ENCODE measurements at places on chromosomes 16 and 17. TPM values are rescaled to one million over a fixed set of nuclear protein-coding genes. Genes with fewer than 3 reads are reported as not detected.

Gene GSG1L
- total RNA-seq, result 0.21 TPM

Gene ZNF597
- total RNA-seq, result 3.3 TPM

Gene PIEZO1
- 200 TPM for total RNA-seq

Gene GPR139
- not detected for total RNA-seq

Gene MPRIP
- 342 TPM for total RNA-seq

Gene C17orf78
- not detected for total RNA-seq

Gene CCDC102A
- total RNA-seq, result 14.0 TPM

Gene RTN4RL1
- total RNA-seq, result 7.3 TPM

Gene TLCD3A
- 16.2 TPM for total RNA-seq

Gene MT1A
- total RNA-seq, result 1.1 TPM

Gene PLEKHH3
- 23.9 TPM for total RNA-seq

GRCh38 chr17:35265566-35266141 lies 22.8 kb downstream of the SLFN5 start:
- peak; percentile 64 for DNase-seq

GRCh38 chr16:28069971-28070794 lies 6.7 kb upstream of the GSG1L start:
- DNase-seq, result peak; percentile 42

- DNase-seq, result no peak
Measured at GRCh38 chr17:3747805-3748204, 24.1 kb downstream of the HASPIN start.

DNA sequence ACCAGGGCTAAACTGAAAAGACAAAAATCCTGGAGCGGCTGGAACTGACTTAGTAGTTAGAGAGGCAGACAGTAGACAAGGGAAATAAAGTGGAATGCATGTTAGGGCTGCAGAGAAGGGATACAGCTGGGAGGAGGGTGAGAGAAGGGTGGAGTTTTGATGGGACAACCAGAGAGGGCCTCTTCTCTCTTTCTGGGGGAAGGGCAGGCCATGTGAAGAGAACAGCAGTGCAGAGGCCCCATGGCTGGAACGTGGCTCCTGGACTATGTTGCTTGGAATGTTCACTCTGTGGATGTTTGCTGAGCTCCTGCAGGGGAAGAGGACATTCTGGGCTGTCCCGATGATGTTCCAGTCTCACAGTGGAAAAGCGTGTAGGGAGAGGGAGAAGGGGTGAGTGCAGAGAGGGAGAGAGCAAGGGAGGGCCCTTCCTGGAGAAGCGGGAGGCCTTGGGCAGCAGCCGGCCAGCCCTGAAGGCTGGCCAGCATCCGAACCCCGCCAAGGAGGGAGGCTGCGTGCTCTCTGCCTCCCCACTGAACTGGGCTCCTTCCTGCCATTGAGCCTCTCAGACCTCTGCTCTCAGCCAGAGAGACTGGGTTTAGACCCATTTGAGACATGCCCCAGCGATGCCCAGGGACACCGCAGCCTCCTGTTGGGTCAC lies 33.1 kb upstream of the GSE1 start:
- DNase-seq, result peak; percentile 71

DNA sequence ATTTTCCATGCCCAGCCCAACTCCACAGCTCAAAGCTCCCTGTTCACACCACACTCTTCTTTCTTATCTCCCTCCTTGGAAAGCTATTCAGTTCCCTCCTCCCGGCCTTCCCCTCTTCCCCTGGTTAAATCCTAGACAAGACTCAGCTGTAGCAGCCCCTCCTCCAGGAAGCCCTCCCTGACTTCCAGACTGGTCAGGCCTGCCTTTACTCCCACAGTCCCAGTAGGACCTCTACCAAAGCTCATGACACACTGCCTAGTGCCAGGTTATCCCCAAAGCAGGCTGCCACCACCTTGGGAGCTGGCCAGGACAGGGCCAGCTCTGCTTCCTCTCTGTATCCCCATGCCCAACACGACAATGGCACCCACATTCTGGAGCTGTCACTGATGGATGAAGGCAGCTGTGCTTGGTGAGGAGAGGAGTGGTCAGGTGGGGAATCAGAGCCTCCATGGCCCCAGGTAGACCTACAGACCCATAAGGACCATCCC lies 50.0 kb downstream of the BEAN1 start:
- DNase-seq, result no peak

DNA sequence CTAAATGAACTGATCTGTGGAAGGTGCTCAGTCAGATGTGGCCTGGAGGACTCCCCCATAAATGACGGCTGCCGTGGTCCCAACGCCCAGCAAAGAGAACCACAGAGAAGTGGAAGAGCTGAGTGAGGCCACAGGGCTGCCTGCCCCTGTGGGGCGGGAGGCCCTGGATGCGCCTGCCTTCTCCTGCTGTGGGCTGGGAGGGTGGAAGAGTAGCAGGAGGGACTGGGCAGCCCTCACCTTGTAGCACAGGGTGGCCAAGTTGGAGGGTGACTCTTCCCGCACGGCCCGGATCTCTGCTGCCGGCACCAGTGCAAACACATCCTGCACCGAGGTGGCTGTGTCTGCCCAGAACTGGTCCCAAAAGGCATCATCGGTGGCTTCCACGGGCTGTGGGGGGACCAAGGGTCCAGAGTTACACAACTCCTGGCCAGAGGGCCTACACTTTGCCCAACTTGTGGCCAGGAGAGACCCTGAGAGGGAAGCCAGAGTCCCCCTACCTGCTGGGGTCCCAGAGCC lies 8.3 kb downstream of the HID1 start:
- no peak for DNase-seq

DNA sequence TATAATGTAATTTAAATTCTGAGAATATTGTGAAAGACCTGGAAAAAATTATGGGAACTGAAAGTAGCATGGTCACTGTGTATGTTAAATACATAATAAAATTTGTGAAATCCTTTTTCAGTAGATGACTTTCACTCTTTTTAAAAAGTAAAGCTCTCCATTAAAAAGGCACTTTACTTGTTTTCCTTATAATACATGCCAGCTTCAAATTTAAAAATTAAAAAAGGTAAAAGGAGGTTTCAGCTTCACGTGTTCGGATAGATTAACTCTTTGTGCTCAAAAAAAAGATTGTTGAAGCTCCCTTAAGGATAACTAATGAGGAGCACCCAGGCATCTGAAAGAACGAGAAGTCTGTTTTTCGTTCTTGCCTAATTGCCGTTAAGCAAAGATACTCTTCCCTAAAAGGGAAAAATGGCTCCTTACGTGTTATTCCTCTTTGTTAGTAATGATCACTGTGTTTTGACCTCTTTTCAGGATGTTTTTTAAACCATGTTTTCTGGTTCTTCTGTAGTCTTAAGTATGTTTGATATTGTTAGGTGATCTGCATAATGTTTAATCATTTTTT lies 87.8 kb downstream of the TUBD1 start:
- no peak for DNase-seq

- DNase-seq, result no peak
Measured at GRCh38 chr16:9645911-9646310, 536.3 kb downstream of the GRIN2A start.

DNA sequence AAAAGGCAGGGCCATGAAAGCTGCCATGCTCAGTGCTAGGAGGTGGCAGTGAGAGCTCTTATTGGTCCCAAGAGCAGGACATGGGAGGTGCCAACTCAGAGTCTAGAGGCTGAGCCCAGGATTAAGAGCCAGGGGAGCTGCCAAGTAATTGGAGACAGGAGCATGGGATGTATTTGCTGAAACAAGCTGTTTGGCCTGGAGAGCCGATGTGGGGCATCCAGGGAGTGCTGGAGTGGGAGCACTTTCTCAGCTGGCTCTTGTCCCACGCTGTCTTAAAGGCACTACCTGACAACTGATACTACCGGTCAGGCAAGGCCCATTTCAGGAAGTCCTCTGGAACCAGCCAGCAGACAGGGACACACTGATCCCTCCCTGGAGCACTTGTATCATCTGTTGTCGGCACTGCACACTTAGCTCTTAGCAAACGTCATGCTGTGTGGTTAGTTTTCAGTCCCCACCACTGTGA lies 19.3 kb downstream of the ANKFN1 start:
- DNase-seq, result peak; percentile 28

DNA sequence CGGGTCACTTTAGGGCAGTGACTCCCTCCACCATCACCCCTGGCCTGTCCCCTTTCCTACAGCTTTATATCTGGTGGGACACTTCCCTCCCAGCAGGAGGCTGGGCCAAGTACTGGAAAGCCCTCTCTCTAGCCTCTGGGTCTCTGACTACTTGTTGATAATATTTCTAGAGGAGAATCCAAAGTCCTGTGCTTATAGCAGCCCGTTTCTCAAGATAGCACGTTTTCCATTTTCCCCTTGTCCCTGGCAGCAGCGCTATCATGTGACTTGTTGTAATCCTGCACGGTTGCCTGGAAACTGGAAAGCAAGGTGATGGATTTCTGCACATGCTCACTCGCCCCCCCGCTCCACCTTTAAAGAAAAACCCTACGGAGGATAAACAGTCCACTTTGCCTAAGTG lies 3.3 kb upstream of the AXIN2 start:
- peak; percentile 89 for DNase-seq

GRCh38 chr17:57259306-57259705 lies 3.0 kb downstream of the MSI2 start:
- no peak for DNase-seq

- DNase-seq, result no peak
Measured at GRCh38 chr16:2739625-2740430, 12.6 kb upstream of the SRRM2 start.

- DNase-seq, result no peak
Measured at GRCh38 chr17:56020369-56020768, 132.9 kb upstream of the ANKFN1 start.

DNA sequence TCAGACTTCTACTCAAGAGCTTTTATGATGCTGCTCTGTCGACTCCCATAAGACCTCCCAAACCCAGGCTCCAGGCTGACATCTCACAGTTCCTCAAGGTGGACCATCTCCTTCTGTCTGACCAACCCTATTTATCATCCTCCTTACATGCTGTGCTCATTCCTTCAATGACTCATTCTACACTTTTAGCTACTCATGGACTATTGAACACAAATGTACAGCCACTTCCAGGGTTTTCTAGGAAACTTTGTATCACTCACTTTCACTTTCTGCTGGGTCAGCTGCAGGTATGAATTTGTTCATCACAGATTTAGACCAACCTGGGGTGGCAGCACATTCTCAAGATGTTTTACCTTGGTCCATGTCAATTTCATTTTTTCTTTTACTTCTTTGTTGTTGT lies 162.4 kb upstream of the FAM20A start:
- no peak for DNase-seq

DNA sequence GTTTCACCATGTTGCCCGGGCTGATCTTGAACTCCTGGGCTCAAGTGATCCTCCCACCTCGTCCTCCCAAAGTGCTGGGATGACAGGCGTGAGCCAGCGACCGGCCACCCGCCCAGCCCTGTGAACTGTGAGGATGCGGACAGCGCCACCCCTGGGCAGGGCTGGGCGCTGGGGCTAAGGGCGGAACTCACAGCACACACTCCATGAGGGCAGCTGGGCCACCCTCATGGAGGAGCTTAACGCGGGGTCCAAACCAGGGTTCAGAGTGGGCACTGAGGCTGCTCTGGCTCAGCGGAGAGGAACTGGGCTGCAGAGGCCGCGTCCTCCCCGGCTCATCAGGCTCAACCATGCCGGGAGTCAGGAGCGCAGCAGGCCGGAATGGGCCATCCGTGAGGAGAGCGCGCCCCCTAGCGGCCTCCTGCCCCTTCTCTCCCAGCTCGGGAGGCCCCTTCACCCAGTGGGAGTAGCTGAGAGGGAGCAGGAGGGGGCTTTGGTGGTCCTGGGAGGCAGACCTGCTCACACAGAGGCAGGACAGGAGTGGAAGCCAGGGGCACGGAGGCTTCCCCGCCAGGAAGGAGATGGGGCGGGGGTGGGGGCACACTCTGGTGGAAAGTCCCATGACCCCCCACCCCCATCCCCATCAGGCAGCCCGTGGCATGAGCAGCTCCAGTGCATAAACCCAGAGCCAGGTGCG lies 13.8 kb downstream of the CORO7 start:
- peak; percentile 84 for DNase-seq

DNA sequence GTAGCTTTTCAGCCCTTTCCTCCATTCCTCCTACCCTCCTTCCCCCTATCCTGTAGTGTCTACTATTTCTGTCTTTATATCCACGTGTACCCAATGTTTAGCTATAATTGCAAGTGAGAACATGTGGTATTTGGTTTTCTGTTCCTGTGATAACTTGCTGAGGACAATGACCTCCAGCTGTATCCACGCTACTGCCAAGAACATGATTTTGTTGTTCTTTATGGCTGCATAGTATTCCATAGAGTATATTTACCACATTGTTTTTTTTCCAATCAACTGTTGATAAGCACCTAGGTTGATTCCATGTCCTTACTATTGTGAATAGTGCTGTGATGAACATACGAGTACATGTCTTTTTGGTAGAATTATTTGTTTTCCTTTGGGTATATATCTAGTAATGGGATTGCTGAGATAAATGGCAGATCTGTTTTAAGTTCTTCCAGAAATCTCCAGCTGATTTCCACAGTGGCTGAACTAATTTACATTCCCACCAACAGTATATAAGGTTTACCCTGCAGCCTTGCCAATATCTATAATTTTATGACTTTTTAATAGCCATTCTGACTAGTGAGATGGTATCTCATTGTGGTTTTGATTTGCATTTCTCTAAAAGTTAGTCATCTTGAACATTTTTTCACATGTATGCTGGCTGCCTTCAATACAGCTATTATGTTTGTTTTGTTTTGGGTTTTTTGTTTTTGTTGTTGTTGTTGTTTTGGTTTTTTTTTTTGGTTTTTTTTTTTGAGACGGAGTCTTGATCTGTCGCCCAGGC lies 10.9 kb upstream of the COPRS start:
- DNase-seq, result no peak

- DNase-seq, result no peak
Measured at GRCh38 chr16:46833460-46833800, 2.5 kb upstream of the C16orf87 start.

DNA sequence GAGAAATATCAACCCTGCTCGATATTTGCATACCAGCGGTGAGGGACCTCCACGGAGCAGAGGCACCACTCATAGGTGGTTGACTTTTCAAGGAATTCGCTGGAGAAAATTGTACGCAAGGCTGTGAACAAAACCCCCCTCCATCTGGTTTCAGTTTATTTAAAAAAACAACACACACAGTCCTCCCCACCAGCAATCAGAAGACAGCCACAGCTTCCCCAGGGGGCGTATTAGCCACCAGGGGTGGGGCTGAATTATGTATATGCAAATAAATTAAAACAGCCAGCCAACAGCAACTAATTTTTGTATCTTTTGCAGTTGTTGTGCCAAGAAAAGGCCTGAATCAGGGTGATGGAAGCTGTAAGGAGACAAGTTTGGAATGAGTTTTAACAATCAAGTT lies 5.9 kb upstream of the HSD11B2 start:
- no peak for DNase-seq

- no peak for DNase-seq
Measured at GRCh38 chr17:77838748-77839697, 119.5 kb upstream of the TNRC6C start.

GRCh38 chr17:38674749-38675615 lies at the start of gene EPOP:
Gene EPOP (minus strand): TSS chr17:38674957. CDS start chr17:38674495, 462 bp downstream.
- DNase-seq, result peak; percentile 88

DNA sequence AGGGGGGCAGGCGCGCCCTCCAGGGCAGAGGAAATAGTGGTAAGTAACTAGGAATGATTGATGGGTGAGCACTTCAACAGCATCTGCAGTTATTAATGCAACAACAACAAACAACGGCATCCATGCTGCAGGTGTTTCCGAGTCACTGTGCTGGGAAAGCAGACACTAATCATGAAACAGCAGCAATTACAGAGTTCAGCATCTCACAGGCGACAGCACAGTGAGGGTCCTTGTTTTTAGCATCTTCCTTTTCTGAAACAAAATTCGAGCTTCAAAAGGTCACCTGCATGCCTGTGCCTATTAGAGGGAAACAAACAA lies 191.9 kb downstream of the SLC39A11 start:
- DNase-seq, result no peak

- no peak for DNase-seq
Measured at GRCh38 chr17:8855477-8856204, 11.8 kb downstream of the PIK3R6 start.
